ENCODE measurements at places on chromosomes 11 and 22.
A peak's percentile ranks its signal among the peaks of the same experiment; 100 is the strongest.

GRCh38 chr11:10908215-10908951, 50.5 kb upstream of the ZBED5 start:
- no peak for DNase-seq

GRCh38 chr22:28329186-28330073, 350.2 kb downstream of the TTC28 start:
- no peak for DNase-seq

GRCh38 chr11:71305041-71305440, 52.7 kb upstream of the SHANK2 start:
- DNase-seq: no peak

DNA sequence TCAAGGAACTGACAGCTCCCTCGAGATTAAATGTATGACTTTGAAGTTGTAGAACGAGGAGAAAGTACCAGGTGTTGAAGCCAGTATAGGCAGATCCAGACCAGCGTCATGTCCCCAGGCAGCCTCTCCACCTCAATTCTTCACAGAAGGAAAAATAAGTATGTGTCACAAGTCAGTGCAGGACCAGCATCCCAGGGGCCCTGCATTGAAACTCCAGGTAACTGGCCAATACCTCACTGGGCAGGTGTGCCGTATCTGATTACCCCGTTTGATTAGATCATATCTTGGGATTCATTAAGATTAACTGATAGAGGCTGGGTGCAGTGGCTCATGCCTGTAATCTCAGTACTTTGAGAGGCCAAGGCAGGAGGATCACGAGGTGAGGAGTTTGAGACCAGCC, 466.7 kb upstream of the B3GAT1 start:
- no peak for DNase-seq

DNA sequence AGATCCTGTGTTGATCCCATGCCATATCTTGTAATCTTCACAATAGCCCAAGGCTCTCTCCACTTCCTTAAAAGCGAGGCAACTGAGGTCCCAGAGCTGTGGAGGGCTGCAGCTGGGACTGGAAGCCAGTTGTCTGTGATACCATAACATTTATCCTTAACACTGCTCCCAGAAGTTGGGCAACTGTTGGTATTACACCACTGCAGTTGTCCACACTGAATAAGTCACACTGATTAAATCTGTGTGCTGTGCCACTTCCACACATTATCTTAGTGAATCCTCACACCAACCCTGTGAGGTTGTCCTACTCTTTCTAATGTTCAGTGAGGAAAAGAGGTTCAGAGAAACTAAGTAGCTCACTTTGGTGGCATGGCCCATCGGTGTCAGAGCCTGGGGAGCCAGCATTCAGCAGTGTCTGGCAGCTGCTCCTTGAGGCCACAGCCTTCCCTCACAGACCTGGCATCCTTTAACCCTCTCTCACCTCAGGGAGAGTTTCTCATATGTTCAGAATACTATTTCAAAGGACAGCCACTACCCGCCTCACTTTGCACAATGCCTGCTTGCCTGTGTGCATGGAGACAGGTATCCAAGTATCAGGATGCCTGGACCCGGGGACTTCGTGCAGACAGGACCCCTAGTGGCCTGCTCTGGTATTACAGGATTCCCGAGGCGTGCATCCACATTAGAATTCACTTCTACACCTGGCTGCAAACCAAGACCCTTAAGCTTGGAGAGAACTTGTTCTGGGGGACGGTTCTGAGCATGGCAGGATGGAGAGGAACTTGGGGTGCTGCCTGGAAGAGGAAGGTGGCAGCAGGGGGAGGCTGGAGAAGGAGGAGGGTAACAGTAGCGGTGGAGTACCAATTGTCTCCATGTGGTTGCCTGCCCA, 221.9 kb upstream of the TBCEL start:
- DNase-seq: peak; percentile 20

- DNase-seq: no peak
Measured at GRCh38 chr11:107999759-108000455, 8.8 kb upstream of the CUL5 start.

GRCh38 chr11:73420136-73420535, 43.9 kb downstream of the RELT start:
- no peak for DNase-seq

DNA sequence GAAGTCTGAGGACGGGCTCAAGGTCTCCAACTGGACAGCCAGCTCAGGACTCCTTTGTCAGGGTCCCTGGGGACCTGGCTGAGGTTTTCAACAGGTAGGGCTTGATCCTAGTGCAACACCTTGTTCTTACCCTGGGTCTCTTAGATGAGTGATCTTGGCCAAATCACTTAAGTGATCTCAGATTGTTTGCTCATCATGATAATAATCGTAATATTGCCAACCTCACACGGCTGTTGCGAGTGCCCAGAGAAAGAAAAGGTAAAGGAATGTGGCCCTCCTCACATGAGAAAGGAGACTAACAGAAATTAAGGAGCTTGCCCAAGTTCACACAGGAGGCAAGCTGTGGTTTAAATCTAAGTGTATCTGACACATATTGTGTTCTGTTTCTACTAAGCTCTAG, 28.5 kb downstream of the POU2AF3 start:
- no peak for DNase-seq

GRCh38 chr11:43035086-43035485, 276.7 kb upstream of the API5 start:
- no peak for DNase-seq

DNA sequence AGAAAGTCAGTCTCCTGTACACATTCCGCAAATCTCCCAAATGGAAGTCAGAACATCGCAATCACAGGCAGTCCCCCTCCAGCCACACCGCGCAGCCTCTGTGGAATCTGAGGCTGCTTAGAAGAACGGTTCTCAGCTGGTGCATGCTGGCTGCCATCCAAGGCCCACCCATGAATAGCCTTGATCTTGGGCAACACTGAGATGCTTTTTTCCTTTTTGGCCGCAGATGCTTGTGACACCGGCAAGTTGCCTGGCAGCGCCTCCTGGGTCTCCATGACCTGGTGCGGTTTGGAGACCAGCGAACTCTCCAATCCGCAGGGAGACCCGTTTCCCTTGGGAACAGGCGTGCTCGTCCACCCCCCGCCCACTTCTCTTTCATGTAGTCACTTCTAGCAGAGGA, 26.3 kb upstream of the PHF21B start:
- no peak for DNase-seq

DNA sequence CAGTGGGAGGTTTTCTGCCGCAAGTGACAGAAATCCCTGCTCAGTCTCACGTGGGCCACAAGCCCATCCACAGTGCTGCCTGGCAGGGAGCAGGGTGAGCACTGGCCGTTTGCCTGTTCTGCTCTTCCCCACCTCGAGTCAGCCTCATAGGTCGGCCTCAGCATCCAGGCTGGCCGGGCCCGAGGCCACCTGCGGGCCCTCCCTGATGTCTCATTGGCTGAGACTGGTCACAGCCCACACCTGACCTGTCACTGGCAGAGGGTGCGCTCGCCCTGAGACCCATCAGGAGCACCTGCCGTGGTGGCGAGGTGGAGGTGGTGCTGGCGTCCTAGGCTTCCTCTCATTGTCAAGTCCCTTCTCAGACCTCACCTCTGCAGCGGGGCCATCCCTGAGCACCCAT, 72.1 kb downstream of the ELFN2 start:
- no peak for DNase-seq

- peak; percentile 17 for DNase-seq
Measured at GRCh38 chr11:63536669-63537292, at the start of gene PLAAT4. Gene PLAAT4, plus strand, starts transcription at chr11:63536808. Its CDS starts 61 bp downstream, at chr11:63536869.

GRCh38 chr11:23569134-23569533, 708.9 kb upstream of the CCDC179 start:
- DNase-seq: no peak

DNA sequence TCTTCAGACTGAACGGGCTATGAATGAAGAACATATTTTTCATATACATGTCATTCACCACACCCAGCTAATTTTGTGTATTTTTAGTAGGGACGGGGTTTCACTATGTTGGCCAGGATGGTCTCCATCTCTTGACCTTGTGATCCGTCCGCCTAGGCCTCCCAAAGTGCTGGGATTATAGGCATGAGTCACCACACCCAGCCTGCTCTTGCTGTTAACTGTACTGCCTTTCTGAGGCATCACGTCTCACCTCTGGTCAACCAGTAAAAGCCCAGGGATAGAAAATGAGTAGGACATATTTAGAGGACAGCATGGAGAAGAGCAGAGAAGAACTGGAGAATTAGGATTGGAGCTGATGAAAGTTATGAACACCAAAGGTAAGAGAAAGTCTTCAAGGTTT, 55.6 kb downstream of the APOL3 start:
- DNase-seq: no peak

GRCh38 chr22:46763051-46763705, 728 bp downstream of the TBC1D22A start:
- no peak for DNase-seq

GRCh38 chr11:15371533-15371932, 256.8 kb downstream of the INSC start:
- DNase-seq: no peak

DNA sequence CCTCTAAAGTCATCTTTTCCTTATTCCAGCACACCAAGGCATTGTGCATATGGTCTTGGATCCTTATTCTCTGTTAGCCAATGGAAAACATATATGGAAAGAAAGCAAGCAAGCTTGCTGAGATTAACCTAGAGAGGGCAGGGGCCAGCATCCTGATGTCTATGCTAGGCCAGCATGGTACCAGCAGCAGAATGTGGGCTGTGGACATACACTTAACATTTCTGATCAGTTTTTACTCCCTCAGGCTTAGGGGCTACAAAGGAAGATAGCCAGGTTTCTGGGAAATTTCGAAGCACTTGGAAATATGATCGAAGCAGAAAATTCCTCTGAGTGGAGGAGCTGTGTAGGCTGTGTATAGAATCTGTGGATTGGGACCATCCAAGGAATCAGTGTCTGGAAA, 67.0 kb downstream of the ST3GAL4 start:
- DNase-seq: no peak

- no peak for DNase-seq
Measured at GRCh38 chr11:72750556-72751115, 1.6 kb downstream of the ARAP1 start.

- no peak for DNase-seq
Measured at GRCh38 chr11:12968826-12969225, 40.3 kb upstream of the RASSF10 start.
